ENCODE measurements at places on chromosomes 12 and 14.

- H3K4me3 ChIP-seq = no peak overlapping the region
- DNase-seq = no peak
- H3K36me3 ChIP-seq = no peaks in the 10 kb centered on the region
- no peaks in the 10 kb centered on the region for H3K4me1 ChIP-seq
Observed at GRCh38 chr14:78074561-78074960, 95.6 kb upstream of the NRXN3 start.

GRCh38 chr12:93184672-93185368, 192.9 kb upstream of the NUDT4 start:
- H3K4me3 ChIP-seq = no peak overlapping the region
- H3K27me3 ChIP-seq = no peaks in the 10 kb centered on the region
- H3K4me1 ChIP-seq = peaks cover 37% of the 10 kb centered on the region

DNA sequence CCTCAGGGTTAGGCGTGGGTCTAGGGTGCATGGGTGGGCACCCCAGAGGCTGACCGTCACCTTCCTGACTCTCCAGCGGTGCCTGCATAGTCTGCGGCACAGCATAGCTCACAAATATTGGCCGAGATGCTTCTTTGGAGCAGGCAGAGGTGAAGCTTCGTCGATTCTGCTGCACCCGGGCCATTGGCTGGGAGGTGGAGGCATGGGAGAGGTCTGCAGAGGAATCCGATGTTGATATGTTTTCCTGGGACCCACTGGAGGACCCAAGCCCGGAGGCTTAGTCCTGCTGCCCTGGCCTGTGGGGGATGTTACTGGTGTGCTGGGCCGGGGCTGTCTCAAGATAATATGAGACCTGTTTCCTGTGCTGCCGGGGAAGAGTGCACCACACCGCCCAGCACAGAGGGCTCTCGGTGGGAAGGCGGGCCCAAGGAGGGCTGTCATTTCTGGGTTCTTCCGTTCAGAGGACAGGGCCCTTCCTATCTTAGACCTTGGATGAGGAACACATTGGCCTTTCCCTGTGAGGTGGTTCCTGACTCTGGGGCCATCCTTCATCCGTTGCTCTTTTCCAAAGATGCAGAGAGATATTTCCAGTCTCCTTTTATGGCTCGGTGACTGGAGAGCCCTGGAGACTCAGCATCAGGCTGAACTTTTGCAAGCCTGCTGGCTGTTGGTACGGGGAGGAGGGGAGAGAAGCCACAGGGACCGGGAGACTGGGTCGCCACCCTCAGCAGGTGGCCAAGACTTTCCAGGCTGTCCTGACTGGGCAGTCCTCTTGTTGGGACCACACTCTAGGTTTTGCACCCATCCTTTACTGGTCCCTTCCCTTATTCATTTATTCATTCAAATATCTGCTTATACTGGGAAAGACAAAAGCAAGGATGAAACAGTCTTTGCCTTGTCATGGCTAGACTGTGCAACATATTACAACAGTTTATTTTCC, 143.5 kb downstream of the TSPAN9 start:
- DNase-seq = no peak
- H3K36me3 ChIP-seq = no peaks in the 10 kb centered on the region
- H3K27ac ChIP-seq = peak overlapping the region; percentile 96

DNA sequence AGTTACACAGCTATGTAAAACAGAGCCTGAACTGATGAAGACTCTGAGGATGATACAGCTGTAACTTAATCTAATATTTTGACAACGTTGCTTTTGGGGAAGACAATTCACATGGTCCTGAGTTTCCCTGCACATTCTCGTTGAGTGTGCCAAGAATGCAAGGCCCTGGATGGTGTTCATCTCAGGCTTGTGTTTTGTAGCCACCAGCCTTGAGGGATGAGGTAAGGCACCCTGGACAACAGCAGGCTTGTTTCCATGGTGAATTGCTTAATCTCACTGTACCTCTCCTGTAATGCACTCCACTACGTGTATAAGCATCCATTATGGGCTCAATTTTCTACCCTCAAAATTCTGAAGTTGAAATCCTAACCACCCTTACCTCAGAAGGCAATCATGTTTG, 2.1 kb downstream of the CATSPERB start:
- H3K4me1 ChIP-seq = no peaks in the 10 kb centered on the region
- no peak for DNase-seq
- no peaks in the 10 kb centered on the region for H3K27me3 ChIP-seq
- no peak overlapping the region for H3K4me3 ChIP-seq
- H3K27ac ChIP-seq = no peak overlapping the region
- H3K36me3 ChIP-seq = no peaks in the 10 kb centered on the region

DNA sequence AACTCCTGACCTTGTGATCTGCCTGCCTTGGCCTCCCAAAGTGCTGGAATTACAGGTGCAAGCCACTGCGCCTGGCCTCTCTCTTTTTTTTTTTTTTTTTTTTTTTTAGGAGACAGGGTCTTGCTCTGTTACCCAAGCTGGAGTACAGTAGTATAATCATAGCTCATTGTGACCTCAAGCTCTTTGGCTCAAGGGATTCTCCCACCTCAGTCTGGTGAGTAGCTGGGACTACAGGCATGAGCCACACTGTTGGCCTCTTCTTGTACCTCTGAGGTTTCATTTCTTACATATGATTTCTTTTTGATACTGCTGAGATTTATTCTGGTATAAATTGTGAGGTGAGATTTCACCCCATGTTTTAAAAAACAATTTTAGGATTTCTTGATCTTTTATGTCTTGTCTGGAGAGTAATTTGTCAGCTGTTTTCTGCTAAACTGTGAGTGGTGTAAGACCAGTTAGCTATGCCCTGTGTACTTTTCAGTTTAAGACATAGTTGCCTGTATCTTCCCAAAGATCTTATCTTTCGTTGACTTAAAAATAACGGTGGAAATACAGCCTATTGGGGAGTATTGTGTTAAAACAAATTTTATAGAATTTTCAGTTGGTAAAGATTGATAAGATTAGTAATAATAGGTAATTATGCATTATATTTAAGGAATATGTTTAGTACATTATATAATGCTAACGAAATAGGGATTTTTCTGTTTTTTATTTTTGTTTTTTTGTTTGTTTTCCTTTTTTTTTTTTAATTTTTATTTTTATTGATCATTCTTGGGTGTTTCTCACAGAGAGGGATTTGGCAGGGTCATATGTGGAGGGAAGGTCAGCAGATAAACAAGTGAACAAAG, 31.7 kb downstream of the WDR20 start:
- DNase-seq = no peak
- H3K27me3 ChIP-seq = no peaks in the 10 kb centered on the region
- H3K36me3 ChIP-seq = no peaks in the 10 kb centered on the region
- H3K4me3 ChIP-seq = no peak overlapping the region
- H3K4me1 ChIP-seq = peaks cover 5% of the 10 kb centered on the region

GRCh38 chr14:96051642-96052540, 12.7 kb downstream of the C14orf132 start:
- no peaks in the 10 kb centered on the region for H3K27me3 ChIP-seq
- no peak for DNase-seq
- H3K36me3 ChIP-seq = no peaks in the 10 kb centered on the region
- no peak overlapping the region for H3K4me3 ChIP-seq

GRCh38 chr12:103640831-103641230, 53.8 kb downstream of the STAB2 start:
- H3K27me3 ChIP-seq = no peaks in the 10 kb centered on the region
- no peak overlapping the region for H3K27ac ChIP-seq
- DNase-seq = no peak

DNA sequence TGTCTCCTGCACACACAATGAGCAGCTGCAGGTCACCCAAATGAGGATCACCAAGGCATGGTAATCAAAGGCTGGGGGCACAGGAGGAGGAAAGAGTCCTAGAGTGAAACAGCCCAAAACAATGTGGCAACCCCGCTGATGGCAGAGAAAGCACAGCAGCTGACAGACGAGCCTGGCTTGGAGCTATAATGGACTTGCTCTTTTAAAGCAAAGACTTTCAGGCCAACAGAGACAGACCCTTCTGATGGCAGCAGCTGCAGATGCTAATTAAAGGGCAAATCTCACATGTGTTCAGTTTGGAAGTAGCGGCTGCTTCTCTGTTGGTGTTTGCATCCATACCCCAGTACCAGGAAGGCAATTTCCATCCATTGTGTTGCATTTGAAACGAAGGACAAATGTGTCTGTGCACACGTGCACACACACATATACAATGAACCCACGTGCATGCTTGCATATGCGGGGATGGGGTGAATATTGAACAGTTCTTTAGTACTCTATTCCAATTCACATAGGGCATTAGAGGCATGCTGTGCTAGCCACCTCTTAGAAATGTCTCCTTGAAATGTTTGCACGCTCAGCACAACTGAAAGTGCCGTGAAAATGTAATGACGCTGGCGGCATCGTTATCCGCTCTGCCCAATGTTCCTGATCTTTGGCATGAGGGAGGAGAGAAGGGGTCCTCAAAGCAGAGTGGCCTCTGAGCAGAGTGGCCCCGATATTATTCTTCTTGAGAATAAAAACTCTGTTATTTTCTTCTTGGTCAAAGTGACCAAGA, 38.1 kb downstream of the CIT start:
- H3K36me3 ChIP-seq = no peaks in the 10 kb centered on the region
- no peak for DNase-seq
- H3K4me3 ChIP-seq = no peak overlapping the region
- H3K4me1 ChIP-seq = no peaks in the 10 kb centered on the region

DNA sequence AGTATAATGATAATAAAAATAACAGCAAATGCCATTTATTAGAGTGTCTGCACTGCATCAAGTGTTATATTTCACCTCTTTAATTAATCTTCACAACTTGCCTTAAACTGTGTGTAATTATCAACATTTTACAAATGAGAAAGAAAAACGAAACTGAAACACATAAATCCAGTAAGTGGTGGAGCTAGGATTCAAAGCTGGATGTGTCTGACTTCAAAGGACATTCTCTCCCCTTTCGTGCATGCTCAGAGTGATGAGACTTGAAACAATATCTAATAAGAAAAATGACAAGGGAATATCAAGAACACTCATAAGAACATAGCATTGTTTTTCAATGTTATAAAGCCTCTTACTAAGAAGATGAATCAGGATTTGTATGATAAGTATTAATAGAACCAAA, 78.8 kb downstream of the DUSP6 start:
- H3K36me3 ChIP-seq = no peaks in the 10 kb centered on the region
- DNase-seq = no peak
- H3K27me3 ChIP-seq = no peaks in the 10 kb centered on the region
- no peak overlapping the region for H3K27ac ChIP-seq
- H3K4me3 ChIP-seq = no peak overlapping the region

- no peak overlapping the region for H3K27ac ChIP-seq
- H3K4me3 ChIP-seq = no peak overlapping the region
- H3K4me1 ChIP-seq = no peaks in the 10 kb centered on the region
- DNase-seq = no peak
Observed at GRCh38 chr12:52122540-52122871, 43.0 kb downstream of the SMIM41 start.

GRCh38 chr14:72941286-72941985, 15.2 kb downstream of the DCAF4 start:
- no peak overlapping the region for H3K4me3 ChIP-seq
- no peaks in the 10 kb centered on the region for H3K27me3 ChIP-seq
- no peak overlapping the region for H3K27ac ChIP-seq
- no peak for DNase-seq
- H3K4me1 ChIP-seq = no peaks in the 10 kb centered on the region

GRCh38 chr14:91058042-91058581, 2.3 kb downstream of the RPS6KA5 start:
- H3K36me3 ChIP-seq = no peaks in the 10 kb centered on the region
- peaks cover 5% of the 10 kb centered on the region for H3K4me1 ChIP-seq
- no peaks in the 10 kb centered on the region for H3K27me3 ChIP-seq
- H3K27ac ChIP-seq = no peak overlapping the region
- no peak overlapping the region for H3K4me3 ChIP-seq

DNA sequence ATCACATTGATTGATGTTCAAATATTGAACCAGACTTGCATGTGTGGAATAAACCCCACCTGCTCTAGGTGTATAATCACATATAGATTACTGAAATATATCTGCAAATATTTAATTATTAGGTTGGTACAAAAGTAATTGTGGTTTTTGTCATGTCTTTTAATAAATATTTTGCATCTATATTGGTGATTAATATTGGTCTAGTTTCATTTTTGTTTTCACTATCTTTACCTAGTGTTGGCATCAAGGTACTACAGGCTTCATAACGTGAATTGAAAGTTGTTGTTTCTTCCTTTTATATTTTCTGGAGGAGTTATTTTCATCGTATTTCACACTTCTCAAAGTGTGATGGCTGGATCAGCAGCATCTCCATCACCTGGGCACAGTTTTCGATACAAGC, 740.0 kb upstream of the TMEM132C start:
- DNase-seq = no peak
- H3K27ac ChIP-seq = no peak overlapping the region
- no peak overlapping the region for H3K4me3 ChIP-seq
- H3K27me3 ChIP-seq = no peaks in the 10 kb centered on the region
- no peaks in the 10 kb centered on the region for H3K36me3 ChIP-seq
- no peaks in the 10 kb centered on the region for H3K4me1 ChIP-seq

DNA sequence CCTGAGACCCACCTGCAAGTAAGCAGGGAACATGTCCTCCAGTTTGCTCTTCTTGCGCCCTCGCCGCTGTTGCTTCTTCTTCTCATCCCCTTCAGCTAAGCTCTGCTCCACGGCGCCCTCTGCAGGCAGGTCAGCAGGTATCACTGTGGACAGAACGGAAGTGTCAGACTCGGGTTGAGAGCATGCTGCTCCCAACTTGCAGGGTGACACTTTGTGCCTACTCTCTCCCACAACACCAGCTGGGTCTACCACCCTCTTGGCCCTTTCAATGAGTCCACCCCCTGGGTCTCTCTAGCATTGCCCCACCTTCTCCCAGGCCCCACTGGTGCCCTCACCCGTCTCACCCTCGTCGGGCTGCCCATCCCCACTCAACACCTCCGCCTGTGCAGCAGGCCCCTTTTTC, 16.7 kb downstream of the KMT2D start:
- no peak for DNase-seq
- H3K4me1 ChIP-seq = no peaks in the 10 kb centered on the region
- no peak overlapping the region for H3K27ac ChIP-seq
- H3K4me3 ChIP-seq = no peak overlapping the region

DNA sequence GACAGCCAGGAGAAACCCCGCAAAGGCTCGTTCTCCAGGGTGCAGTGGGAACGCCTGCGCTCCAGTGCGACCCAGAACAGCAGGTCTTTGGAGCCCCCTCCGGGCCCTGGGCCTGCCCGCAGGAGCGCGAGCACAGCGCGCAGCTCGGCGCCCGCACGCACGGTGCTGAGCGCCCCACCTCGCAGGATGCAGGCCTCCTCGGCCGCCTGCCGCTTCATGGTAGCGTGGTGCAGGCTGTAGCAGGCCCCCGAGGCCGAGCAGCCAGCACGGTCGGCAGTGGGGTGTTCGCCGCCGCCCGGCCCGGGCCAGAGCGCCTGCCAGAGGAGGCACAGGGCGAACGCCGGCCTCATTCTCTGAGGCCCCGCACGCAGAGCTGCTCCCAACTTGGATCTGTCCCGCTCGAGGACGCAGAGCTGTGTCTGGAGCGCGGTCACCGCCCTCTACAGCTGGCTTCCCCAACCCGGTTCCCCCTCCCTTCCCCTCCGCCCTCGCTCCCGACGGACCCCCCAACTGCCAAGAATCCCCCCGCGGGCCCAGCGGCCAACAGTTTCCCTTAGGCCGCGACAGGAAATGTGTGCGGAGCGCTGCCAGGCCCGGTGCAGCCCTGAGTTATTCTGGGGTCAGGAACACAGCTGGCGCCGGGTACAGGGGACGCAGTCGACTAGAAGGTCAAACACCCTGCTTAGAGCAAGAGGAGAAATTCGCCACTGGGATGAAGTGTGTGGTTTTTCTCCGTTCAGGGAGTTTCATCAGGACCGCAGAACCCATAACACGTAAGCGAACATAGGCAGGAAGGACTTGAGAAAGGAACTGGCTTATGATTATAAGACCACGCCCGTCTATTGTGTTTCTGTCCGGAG, at the start of gene CLEC14A:
Gene CLEC14A, minus strand, starts transcription at position 421 of the 860 bp plus-strand sequence. Its CDS starts 71 bp downstream, at position 350.
- peak within 1 kb of the TSS; percentile 67 for H3K4me3 ChIP-seq
- no peak within 1 kb of the TSS for H3K27ac ChIP-seq
- H3K27me3 ChIP-seq = no peaks in the 10 kb centered on the region
- no peak for DNase-seq
